NCI-H187 treated with DMSO at 0.1 percent for 48 hours (cell line): ENCODE measurements at places on chromosomes 5 and 9.

DNA sequence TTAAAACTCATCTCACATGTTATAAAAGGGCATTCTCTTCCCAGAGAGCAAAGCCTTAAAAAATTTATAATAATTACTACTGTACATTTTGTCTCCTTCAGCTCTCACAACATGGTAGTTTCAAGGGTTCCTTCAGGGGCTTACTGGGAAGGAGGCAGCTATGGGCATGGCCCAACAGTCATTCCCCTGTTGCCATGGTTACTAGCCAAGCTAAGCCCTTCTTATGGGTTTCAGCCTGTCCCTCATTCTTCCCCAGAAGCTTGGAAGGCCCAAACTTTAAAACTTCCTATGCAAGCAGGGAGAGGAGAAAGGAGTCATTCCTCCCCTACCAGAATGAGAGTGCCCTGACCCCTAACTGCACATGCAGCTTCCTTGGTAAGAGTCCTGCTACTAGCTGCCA, 82.2 kb upstream of the CNTLN start:
- no peak for DNase-seq

GRCh38 chr5:160253441-160253840, 24.1 kb downstream of the FABP6 start:
- DNase-seq: no peak

GRCh38 chr9:69834056-69834455, 13.4 kb downstream of the CFAP95 start:
- no peak for DNase-seq

- DNase-seq: no peak
Measured at GRCh38 chr5:149584121-149584520, 2.8 kb downstream of the ARHGEF37 start.

GRCh38 chr5:9858043-9858442, 227.9 kb upstream of the TAS2R1 start:
- no peak for DNase-seq

- DNase-seq: no peak
Measured at GRCh38 chr5:159965031-159965837, 43.7 kb upstream of the TTC1 start.

DNA sequence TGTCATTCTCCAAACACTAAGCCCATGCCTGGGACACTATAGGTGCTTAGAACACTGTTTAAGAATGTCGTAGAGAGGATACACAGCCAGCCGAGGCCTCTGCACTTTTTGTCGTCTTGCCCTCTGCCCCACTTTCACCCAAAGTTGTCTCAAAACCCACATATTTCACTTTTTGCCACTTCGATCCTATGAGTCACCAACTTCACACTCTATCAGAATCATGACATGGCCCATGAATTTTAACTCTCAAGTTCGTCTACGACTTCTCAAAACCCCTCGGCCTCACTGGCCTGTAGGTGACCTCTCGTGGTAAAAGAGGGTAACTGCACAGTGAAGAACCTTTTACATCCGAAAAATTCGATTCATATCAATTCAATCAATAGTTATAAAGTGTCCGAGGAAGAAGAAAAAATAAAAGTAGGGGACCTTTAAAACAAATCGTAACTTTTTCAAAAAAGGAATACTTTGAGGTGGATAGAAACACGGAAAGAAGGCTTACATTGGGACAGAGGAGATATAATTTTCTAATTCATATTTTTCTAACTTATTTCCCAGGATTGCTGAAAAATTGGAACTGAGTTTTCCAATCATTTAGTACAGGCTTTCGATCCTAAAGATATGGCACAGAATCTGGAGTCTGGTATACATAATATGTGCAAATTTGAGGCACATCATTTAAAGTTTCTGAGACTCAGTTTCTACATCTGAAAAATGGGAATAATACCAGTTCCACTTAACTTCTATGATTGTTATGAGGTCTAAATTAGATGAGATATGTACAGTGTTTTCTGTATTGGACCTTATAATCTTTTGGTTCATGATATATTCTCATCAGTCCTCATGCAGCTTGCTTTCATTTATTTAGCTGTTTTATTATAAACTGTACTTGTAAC, 122.6 kb downstream of the APBA1 start:
- DNase-seq: no peak
